Myometrial cell (primary cell): ENCODE measurements at places on chromosomes 12 and 14. TPM values are rescaled to one million over a fixed set of nuclear protein-coding genes. Genes with fewer than 3 reads are reported as not detected.

Gene TAS2R31
- 0.18 TPM in 1 of 2 replicates, not detected in the other for total RNA-seq

Gene FAM181A
- not detected in 2 replicates for total RNA-seq

Gene OVCH1
- under 0.01 TPM in 1 of 2 replicates, not detected in the other for total RNA-seq

Gene CRACR2A
- total RNA-seq, result 13.3 and 13.6 TPM in 2 replicates

Gene KCNJ8
- total RNA-seq, result 4.6 and 5.0 TPM in 2 replicates

Gene PLXNC1
- 1.7 and 1.8 TPM in 2 replicates for total RNA-seq

Gene CLEC9A
- not detected in 2 replicates for total RNA-seq

Gene PTPN11
- total RNA-seq, result 85.6 and 87.6 TPM in 2 replicates

Gene CABP1
- not detected in 2 replicates for total RNA-seq

Gene MUCL1
- not detected in 2 replicates for total RNA-seq

Gene HOXC6
- total RNA-seq, result 0.86 and 2.5 TPM in 2 replicates

Gene MSI1
- total RNA-seq, result not detected in 2 replicates

Gene MYO1H
- total RNA-seq, result not detected in 2 replicates

Gene TAS2R8
- not detected in 2 replicates for total RNA-seq

Gene PKP2
- 6.3 and 6.9 TPM in 2 replicates for total RNA-seq

Gene RFLNA
- 0.18 TPM in 1 of 2 replicates, not detected in the other for total RNA-seq

Gene KRT74
- total RNA-seq, result not detected in 2 replicates

Gene TIGAR
- total RNA-seq, result 19.0 and 20.6 TPM in 2 replicates

Gene ZDHHC22
- total RNA-seq, result not detected in 2 replicates

Gene GYS2
- not detected in 2 replicates for total RNA-seq

Gene SDS
- total RNA-seq, result not detected in 2 replicates

Gene SMIM41
- total RNA-seq, result not detected in 2 replicates

Gene IL31
- total RNA-seq, result not detected in 2 replicates

Gene OTUB2
- 1.6 and 4.0 TPM in 2 replicates for total RNA-seq

Gene PNP
- total RNA-seq, result 45.9 and 55.4 TPM in 2 replicates

Gene HOXC9
- 2.0 and 7.6 TPM in 2 replicates for total RNA-seq

Gene ZC2HC1C
- total RNA-seq, result 0.71 and 2.0 TPM in 2 replicates
